ENCODE measurements at places on chromosomes 1 and 21. TPM values are rescaled to one million over a fixed set of nuclear protein-coding genes. Genes with fewer than 3 reads are reported as not detected.

GRCh38 chr1:60415696-60416095 is 342.1 kb upstream of the C1orf87 start:
- H3K27me3 ChIP-seq, result no peaks in the 10 kb centered on the region
- no peaks in the 10 kb centered on the region for H3K36me3 ChIP-seq
- H3K4me3 ChIP-seq, result no peak overlapping the region
- H3K4me1 ChIP-seq, result no peaks in the 10 kb centered on the region
- DNase-seq, result no peak

- no peaks in the 10 kb centered on the region for H3K4me1 ChIP-seq
- no peak overlapping the region for H3K27ac ChIP-seq
- no peak overlapping the region for H3K4me3 ChIP-seq
- peaks cover 10% of the 10 kb centered on the region for H3K27me3 ChIP-seq
These were observed 66.7 kb upstream of the F3 start for GRCh38 chr1:94608142-94608851.

DNA sequence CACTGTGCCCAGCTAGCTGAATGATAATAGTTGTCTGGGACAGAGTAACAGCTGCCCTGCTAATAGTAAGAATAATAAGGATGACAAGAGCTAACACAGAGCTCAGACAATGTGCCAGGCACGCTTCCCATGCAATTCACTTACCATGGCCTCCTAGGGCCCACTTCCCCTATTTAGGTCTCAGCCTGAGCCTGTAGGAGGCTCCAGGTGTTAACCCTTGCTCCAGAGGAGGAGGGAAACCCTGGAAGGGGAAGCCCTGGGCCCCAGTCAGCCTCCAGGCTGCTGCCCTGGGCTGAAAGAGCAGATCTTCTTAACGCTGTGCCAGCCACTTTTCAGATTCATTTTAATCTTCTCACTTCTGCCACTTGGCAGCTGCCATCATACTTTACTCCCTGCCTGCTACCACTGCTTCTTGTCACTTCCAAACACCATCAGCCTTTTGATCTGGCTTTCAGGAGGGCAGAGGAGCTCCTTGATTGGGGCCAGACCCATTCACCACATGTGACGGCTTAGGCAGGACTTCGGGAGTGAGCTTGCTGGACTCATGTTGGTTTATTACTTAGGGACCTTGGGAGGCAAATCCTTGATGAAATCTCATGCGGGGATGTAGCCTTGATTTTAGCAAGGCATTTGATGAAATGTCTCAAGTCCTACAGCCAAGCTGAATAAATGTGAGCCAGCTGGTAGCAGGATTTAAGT is 66.7 kb upstream of the PARP1 start:
- no peaks in the 10 kb centered on the region for H3K27me3 ChIP-seq
- DNase-seq, result no peak
- H3K4me1 ChIP-seq, result peaks cover 4% of the 10 kb centered on the region
- no peaks in the 10 kb centered on the region for H3K36me3 ChIP-seq

- no peaks in the 10 kb centered on the region for H3K27me3 ChIP-seq
- H3K4me1 ChIP-seq, result no peaks in the 10 kb centered on the region
- H3K27ac ChIP-seq, result no peak overlapping the region
- H3K4me3 ChIP-seq, result no peak overlapping the region
- no peak for DNase-seq
These were observed 19.9 kb downstream of the SOX13 start for GRCh38 chr1:204092632-204093420.

- peaks cover 21% of the 10 kb centered on the region for H3K27me3 ChIP-seq
- peak overlapping the region; percentile 65 for H3K27ac ChIP-seq
- no peak for DNase-seq
- H3K4me3 ChIP-seq, result peak overlapping the region; percentile 73
These were observed 797 bp upstream of the RSPH1 start for GRCh38 chr21:42496839-42497202.

DNA sequence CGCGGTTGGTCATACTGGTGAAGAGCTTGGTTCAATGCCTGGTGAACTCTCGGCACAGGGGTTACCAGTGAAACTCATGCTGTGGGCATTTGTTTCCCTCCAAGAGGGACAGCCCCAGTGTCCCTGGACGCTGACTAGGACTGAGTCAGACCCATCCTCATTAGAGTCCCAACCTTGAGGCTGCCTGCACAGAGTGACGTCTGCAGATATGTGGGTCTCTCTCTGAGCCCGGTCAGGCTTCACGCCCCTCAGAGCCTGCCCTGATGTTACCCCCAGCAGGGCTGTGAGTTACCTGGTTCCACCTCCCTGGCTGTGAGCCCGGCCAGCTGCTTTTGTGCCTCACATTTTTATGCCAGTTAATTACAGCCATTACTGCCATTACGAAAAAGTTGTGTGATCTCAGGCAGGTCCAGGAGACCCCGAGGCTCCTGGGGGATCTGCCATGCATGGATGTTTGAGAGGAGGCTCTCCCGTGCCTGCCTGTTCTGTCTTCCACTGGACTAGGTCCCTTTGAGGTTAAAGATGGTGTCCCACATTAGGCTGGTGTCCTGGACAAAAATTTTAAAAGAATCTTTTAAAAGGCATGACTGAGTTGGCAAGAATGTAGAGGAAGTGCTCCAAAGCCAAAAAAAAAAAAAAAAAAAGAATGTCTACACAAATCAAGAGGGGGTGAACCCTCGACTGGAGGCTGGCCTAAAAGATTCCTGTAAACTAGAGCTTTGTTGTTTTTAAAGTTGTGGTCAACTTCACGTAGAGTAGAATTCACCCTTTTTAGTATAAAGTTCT is 36.6 kb upstream of the PADI1 start:
- H3K4me3 ChIP-seq, result no peak overlapping the region
- no peaks in the 10 kb centered on the region for H3K4me1 ChIP-seq
- no peaks in the 10 kb centered on the region for H3K36me3 ChIP-seq
- no peaks in the 10 kb centered on the region for H3K27me3 ChIP-seq

DNA sequence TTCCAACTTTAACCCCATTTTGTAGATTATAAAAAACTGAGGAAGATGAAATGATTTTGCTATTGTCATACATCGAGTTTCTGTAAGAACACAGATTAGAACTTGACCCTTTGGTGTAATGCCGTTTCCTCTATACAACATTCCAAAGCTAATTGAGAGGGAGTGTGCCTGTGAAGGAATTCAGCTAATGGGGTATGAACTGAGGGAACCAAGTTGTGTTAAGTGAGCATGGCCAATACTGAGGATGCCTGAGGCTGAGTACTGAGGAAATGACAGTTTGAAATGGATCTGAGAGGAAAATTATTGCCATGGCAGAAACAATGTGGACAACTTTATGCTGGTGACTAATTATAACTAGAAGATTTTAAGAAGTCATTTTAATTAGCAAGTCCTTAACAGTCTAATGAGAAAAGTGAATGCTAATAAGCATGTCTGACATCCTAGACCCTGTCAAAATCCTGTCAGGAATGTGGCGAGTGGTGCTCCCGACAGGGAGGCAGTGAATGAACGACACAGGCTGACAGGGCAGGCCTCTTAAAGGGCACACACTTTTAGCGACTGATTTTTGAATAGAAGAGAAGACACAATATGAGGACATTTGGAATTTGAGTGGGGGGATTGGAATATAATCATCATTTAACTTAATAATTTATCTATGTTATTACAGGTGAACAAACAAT is 262.5 kb downstream of the HLX start:
- no peak overlapping the region for H3K27ac ChIP-seq
- no peaks in the 10 kb centered on the region for H3K4me1 ChIP-seq
- no peaks in the 10 kb centered on the region for H3K27me3 ChIP-seq
- no peak overlapping the region for H3K4me3 ChIP-seq
- H3K36me3 ChIP-seq, result no peaks in the 10 kb centered on the region

Gene GRIK3
- total RNA-seq, result not detected

Gene F13B
- total RNA-seq, result not detected

Measured in T-cell (primary cell).